ENCODE measurements at places on chromosomes 6 and 20.

DNA sequence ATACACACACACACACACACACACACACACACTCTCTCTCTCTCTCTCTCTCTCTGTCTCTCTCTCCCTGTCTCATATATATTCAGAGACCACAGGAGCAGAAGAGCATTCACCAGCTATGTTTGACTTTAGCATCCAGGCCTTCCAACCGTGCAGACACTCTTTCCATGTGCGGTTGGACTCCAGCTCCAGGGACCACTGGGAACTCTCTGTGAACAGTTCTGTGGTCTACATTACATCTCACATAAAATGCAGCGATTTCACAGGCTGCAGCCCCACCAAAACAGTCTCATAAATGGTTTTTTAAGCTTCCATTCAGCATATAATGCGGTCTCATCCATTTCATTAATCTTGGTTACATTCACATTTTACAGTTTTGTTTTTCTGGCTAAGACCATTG is 508.4 kb upstream of the SULF2 start:
- no peak for DNase-seq

DNA sequence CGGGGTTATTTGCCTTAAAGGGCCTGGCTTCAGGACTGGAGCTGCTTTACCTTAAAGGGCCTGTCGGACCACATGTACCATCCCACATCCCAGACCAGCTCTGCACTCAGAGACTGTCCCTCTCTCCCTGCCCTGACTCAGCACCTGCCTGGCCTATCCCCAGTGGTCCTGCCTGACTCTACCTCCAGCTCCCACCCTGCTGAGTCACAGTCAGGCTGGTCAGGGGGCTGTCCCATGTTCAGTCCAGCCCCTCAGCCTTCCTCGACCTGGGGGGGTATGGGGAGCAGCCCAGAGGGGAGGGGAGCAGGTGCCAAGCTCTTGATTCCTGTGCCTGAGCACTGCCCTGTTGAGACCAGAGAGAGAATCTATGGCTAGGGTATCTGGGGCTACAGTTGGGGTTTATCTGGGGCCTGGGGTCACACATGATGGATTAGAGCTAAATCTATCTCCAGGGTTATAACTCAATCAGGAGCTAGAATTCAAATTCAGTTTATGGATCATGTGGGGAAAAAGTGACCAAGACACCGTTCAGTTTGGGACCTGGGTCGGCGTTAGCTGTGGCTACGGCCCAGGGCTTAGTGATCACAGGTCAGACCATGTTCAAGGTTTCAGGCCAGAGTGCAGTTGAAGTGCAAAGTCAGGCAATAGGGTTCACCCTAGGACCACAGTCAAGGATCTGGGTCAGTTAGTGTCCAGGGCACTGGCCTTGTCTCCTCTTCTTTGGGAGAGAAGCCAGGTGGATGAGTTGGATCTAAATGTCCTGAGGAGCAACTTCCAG is 9.4 kb upstream of the TRIB3 start:
- DNase-seq = no peak

GRCh38 chr20:63072991-63073737 is 66.4 kb upstream of the BHLHE23 start:
- DNase-seq = no peak

DNA sequence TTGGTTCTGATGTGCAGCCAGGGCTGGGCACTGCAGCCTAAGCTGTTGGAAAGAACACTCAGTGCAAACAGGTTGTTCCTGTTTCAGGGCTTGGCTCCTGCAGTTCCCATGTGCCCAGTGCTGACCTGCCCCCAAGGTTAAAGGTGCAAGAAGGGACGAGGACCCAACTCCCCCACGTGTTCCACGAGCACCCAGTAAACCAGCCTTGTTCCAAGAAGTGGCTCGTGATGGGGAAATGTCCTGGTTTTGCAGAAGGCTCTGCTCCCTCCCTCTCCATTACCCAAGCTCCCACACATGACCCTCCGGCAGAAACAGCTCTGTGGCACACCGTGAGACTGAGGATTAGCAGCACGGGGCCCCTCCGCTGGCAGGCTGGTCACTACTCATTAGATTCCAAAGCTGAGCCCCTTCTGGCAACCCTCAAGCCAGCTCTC is 9.4 kb downstream of the ACSS1 start:
- DNase-seq = no peak

DNA sequence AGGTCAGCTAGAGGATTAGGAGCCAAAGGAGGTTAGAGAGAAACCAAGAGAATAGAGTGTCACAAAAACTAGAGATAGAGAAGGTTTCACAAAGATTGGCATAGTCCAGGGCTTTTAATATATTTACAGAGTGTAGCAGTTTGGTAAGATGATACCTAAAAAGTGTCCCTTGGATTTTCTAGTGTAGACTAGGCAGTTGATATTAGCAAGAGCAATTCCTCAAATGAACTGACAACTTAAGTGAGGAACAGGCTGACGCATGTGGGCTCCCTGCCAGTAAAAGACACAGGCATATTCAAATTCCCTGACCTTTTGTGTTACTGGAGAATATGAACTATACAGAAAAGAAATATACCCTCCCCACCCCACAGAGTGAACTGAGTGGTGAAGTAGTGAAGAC is 40.1 kb downstream of the VTA1 start:
- DNase-seq = no peak

DNA sequence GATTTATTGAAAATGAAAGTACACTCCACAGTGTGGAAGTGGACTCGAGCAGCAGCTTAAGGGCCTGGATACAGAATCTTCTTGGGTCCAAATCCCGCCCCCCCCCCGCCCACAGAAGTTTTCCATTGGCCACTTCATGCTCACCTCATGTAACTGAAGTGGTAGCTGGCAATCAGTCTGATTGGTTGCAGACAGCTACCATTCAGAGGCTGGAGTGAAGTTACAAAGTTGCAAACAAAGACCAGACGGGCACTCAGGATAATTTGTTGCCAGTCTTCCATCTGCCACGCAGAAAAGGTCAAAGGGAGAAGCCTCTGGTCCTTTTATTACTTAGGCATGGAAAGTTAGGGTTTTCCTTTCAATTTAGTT is 25.8 kb upstream of the FABP7 start:
- DNase-seq = no peak

DNA sequence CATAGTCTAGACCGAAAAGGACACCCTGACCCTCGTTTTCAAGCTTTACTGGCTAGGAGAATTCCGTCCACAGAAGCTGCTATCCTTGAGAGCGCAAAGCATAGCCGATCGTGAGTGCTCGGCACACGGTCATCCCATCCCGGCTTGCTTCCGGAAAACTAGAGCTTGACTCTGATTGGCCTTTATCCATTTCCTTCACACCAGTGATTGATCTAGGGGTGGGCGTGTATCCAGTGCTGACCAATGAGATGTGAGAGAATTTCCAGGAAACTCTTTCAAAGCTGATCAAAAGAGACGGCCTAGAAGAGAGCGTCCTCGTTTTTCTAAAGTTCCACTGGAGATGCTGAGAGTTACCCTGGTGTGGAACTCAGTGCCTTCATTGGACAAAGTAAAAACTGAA is 41.0 kb upstream of the NFATC2 start:
- no peak for DNase-seq

GRCh38 chr20:46027245-46027853 is 1.7 kb upstream of the SLC12A5 start:
- peak; percentile 45 for DNase-seq

- no peak for DNase-seq
Observed at GRCh38 chr6:154638369-154638768, 94.8 kb upstream of the SCAF8 start.

DNA sequence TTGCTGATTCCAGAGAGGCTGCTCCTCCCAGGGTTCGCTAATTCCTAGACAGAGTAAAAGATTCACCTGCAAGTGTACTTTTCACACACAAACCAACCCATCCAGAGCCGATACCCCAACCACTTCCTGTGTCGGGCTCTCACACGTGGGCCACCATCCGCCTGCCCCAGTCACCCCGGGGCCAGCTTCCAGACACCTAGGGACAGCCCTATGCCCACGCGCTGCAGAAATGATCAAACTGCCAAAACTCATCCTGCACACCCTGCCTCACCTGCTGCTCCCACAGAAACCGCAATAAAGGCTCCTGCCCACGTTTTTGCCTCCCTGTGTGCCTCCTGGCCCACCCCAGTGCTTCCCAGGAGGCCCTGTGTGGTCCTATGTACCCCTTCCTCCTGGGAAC is 59.5 kb downstream of the PSMG4 start:
- peak; percentile 80 for DNase-seq

- DNase-seq = no peak
Observed at GRCh38 chr6:87250019-87250418, 72.4 kb upstream of the SMIM8 start.

DNA sequence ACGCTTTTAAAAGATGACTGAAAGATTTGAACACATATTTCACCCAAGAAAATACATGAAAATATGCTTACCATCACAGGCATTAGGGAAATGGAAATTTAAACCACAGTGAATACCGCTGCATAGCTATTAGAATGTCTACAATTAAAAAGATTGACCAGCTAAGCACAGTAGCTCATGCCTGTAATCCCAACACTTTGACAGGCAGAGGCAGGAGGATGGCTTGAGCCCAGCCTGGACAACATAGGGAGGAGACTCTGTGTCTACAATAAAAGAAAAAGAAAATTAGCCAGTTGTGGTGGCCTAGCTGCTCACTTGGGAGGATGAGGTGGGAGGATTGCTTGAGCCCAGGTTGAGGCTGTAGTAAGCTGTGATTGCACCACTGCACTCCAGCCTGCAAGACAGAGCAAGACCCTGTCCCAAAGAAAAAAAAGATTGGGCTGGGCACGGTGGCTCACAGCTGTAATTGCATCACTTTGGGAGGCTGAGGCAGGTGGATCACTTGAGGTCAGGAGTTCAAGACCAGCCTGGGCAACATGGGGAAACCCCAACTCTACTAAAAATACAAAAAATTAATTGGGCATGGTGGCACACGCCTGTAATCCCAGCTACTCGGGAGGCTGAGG is 163.7 kb upstream of the AKAP12 start:
- no peak for DNase-seq

DNA sequence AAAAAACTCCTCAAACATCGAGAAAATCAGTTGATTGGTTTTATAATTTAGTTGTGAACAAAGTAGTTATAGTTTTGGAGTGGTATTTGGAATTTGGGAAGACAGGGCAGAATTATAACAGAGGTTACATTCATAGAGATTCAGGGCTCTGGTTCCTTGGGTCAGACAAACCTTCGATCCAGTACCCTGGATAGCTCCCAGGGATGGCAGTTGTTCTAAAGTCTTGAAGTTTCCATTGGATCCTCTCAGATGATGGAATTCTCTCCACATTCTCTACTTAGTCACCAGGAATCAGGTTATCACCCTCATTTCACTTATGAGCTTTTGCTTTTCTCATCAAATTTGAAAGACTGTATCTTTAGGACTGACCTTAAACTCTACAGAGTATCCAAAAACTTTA is 285.1 kb downstream of the CENPW start:
- DNase-seq = no peak

DNA sequence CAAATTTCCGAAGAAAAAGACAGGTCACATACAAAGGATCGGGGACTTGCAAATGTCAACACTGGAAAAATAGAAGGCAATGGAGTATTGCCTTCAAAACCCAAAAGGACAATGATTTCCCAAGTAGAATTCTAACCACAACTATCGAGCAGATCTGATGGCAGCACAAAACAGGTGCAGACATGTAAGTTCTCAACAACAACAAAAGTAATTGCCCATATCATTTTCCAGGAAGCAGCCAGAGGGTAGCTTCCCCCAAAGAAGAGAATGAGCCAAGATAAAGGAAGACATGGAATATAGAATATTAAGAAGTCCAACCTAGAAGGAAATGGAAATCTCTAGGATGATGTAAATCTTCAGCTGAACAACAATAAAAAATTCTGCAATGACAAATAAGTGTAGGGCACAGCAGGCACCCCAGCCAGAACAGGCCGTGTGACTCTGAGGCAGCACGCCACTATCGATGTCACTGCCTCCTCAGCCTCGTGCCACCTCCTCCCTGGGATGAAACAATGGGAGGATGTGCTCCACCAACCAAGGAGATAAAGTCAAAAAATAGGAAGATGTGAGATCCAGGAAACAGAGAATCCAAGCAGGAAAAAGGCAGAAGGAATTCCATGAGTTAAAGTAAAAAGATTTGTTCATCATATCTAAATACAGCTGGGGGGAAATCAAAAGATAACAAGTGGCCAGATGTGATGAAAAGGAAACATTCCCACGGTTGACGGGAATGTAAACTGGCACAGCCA is 34.1 kb downstream of the SERPINB1 start:
- DNase-seq = no peak

GRCh38 chr6:135810486-135810885 is 41.0 kb upstream of the PDE7B start:
- no peak for DNase-seq

DNA sequence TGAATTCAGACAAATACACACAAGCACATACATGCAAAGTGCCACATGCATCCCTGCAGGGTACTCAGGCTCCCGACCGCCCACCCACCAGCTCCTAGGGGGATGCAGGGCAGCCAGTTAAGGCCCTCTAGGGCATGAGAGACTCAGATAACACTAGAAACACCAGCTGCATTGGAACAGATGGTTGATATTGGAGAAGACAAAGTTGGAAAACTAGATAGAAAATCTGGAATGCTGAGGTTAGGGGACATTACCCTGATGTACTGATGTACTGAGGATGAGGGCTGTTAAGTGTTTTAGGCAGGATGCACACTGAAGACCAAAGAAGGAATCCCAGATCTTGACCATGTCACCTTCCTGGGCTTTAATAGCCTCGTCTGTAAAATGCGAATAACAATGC is 134.6 kb upstream of the ECI2 start:
- DNase-seq = no peak

GRCh38 chr6:150868759-150869158 is 3.3 kb downstream of the MTHFD1L start:
- DNase-seq = no peak

DNA sequence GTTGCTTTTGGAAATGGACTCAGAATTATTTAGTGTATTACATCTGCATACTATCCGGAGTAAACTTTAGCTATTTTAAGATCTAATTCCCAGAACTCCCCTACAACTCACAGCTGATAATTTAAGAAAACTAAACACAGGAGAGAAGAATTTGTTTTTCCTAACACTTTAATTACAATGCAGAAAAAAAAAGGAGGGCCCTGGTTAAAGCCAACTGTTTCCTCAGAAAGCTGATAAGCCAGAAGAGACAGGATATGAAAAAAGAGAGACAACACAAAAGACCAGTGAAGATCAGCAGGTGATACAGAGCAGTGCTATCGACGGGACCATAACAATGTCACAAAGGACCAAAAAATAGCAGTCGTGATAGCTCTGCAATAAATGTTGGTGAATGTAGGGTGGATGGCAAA is 5.8 kb downstream of the IFNGR1 start:
- no peak for DNase-seq

DNA sequence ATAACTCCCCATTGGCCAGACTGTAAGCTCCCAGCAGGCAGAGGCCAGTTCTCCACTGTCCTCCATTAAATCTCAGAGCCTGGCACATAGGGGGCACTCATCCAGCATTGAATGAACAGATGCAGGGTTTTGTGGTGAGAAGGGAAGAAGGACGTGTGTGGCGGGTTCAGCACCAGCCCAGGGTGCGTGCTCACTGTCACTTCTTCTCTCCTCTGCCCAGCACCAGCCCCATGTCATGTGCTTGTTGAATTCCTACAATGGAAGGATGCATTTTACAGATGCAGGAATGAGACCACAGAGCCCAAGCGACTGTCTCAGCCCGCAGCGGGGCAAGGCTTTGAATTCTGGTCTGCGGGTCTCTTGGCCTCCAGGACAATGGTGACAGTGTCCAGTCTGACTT is 149.9 kb downstream of the CEBPB start:
- DNase-seq = no peak
